Nucleus accumbens (tissue), 56 donors: ENCODE measurements at places on chromosomes 2 and 18.

DNA sequence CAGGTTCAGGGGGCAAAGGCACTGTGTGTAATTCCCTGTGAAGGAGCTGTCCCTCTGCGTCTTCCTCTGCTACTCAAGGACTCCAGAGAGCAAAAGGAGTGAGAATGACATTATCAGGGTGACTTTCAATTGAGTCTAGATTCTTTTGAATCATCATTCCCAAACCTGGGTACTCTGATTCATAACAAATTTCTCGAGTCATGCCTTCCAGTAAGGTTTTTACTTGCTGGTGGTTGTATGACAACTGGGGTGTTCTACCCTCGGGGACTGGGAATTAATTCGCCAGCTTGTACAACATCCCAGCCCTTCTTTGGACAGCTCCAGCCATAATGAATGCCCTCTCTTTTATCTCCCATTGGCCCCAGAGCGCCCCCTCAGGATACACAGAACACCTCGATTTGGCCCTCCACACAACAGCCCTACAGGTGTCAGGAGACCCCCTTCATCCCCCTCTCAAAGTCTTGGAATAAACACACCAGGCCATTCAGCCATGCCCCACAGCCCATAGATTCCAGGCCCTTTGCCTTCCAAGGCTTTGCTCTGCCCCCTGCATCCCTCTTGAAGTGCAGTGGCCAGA lies 254.5 kb downstream of the KLHL29 start:
- no peak for DNase-seq

- no peak for DNase-seq
Observed at GRCh38 chr18:3814816-3815215, 364.8 kb downstream of the TGIF1 start.

GRCh38 chr2:62307469-62308389 lies 111.8 kb downstream of the B3GNT2 start:
- DNase-seq, result no peak

DNA sequence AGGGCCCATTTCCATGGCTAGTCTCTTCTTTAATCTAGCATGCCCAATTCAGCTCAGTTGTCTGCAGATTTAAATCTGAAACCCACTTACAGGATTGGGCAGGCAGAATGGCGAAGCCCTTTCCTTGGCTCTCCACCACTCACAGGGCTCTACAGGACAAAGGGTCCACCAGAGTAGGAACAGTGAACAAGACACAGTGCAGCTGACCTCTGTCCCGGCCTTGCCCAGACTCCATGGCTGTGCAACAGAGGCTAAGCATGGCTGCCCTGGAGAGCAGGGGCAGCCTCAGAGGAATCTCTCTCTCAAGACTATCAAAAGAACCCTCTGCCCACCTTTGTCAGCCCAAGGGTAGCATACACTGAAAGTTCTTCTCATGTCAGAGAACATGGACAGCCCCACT lies 9.7 kb upstream of the ATP6V1B1 start:
- DNase-seq, result no peak

- DNase-seq, result no peak
Observed at GRCh38 chr18:79610461-79611039, 69.1 kb upstream of the CTDP1 start.

- no peak for DNase-seq
Observed at GRCh38 chr18:75472396-75472795, 44.9 kb upstream of the SMIM21 start.

DNA sequence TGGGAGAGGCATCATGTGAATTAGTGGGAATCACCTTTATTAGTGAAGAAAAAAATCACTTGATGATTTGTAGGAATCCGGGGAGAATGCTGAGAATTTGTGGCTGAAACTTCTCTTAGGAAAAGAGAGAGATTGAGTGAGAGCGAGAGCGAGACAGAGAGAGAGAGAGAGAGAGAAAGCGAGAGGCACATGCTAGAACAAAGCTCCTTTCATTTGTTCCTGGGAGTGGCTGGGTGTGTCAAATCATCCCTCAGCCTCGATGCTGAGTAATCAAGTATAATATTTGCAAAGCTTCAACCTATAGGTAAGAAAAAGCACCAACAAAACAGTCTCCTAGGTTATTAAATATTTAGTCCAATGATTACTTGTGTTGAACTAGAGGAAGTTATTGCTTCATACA lies 4.4 kb upstream of the SERPINB5 start:
- DNase-seq, result no peak

DNA sequence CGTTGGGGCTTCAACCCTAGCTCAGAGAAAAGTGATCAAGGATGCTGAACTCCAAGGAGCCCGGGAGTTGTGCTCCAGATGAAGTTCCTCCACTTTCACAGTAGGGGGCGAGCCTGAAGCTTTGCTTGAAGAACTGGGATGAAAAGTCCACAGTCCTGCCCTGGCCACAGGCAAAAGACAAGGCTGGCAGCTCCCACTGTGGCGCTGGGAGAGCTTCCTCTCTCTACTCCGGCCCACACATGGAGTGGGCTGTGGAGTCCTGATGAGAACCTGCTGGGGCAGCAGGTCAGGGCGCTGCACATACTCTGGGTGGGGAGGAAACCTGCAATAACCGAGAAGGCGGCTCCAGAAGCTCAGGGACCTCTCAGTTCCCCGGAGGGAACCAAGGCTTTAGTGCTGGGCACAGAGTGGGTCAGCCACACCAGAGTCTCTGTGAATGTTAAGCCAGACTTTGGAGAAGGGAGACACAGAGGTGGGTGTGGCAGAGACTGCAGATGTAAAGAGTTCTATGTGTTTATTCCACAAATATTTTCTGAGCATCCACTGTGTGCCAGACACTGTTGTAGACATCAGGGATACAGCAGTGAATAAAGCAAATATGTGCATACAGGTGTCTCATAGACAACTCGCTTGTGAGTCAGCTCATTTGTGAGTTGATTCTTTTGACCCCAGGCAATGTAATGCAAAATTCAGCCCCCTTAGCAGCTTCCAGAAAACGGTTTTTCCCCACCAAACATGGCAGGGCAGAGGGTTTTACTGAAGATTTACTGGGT lies 48.0 kb upstream of the MRPL33 start:
- DNase-seq, result peak; percentile 59

GRCh38 chr2:7363906-7364305 lies 446.7 kb downstream of the RNF144A start:
- no peak for DNase-seq

- DNase-seq, result no peak
Observed at GRCh38 chr2:181066333-181066732, 85.9 kb downstream of the UBE2E3 start.

DNA sequence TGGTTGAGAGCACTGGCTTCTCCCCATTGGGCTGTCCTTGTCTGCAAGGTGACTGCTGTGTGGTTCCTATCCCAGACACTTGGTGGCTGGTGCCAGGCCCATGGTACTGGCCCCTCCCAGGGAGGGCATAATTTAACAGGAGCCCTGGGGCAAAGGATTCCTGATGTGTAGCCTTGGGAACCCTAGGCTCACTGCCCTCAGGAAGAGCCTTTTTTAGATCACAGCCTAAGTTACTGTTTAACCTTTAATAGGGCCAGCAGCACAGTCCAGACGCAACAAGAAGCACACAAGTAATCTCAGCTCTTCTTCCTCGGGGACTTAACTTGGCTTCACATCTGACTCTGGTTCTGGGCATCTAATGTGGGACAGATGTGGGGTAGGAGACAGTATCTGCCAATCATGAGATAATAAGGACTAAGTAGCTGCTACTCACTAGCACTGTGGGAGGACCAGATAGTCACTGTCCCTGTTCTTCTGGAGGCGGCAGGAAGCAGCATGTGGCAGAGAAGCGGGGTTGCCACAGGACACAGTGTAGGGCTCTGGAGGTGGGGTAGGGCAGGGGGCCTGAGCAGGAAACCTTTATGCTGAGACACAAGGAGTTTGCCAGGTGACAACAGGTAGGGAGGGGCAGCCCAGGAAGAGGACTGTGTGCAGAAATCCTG lies 136.3 kb downstream of the TMEM17 start:
- no peak for DNase-seq

DNA sequence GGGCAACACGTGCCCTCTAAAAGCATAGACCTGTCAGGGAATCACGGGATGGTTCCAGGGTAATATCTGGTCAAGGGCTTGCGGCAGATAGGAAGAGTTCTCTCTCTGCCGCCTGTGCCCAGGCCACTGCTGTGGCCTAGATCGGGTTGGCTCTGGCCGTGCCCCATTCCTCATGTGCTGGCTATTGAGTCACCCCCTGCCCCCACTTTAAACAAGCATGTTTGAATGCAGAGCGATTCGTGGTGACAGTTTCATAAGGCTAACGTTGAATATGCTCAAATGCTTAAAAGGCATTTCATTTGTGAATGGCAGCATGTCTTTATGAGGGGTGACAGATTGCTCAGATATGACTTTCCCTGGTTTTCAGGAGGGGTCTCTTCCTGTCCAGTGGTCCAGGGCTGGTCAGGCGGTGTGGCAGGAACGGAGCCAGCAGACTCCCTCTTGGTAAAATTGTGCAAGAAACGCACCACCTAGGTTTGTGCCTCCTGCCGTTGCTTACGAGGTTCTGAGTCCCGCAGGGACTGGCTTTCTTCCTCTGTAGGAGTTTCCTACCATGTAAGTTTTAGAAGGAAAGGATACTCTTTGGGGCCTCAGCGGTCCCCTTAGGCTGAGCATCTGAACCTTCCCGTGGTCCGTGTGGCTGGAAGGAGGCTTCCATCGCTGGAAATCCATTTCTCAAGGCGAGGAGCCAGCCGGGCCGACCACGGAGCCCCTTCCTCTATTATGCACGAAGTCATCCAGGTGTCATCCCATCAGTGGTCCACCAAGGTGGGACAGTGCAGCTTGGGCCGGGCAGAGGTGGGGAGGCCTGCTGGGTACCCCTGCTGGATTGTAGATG lies 50.2 kb downstream of the AGAP1 start:
- no peak for DNase-seq

- DNase-seq, result no peak
Observed at GRCh38 chr18:34660572-34660971, 49.5 kb upstream of the DTNA start.

DNA sequence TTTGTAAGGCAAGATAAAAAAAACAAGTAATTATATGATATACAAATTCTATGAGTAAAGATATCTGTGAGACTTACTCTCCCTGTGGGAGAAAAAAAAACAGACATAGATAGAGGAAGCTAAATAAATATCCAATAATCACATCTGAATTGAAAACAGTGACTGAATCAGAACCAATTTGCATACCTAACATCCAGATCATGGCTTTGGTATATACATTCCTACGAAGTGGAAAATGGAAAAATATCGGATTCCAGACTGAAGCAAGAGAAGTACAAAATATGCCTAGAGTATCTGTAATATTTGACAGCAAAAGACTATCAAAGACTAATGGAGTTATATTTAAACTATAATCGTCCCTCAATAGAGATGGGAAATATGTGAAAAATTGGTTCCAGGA lies 1108.1 kb upstream of the CHAC2 start:
- DNase-seq, result no peak

DNA sequence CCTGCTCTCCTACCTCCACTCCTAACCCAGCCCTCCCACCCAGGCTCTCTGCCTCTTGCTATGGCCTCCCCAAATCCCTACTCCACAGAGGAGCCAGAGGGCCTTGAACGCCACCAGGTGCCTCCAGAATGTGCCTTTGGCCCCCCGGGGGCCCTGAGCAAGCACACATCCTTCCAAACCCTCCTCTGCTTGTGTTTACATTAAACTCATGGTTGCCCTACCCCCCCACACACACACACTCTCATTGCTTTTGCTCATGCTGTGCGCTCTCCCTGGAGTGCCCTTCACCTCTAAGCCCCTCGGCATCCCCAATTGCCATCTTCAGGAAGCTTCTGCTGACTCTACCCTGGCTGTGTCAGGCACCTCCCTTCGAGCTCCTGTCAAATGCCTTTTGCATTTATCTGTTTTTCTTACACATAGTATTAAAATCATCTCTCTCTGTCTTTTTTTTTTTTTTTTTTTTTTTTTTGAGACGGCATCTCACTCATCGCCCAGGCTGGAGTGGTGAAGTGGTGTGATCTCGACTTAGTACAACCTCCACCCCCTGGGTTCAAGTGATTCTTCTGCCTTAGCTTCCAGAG lies 16.3 kb upstream of the TET3 start:
- no peak for DNase-seq

DNA sequence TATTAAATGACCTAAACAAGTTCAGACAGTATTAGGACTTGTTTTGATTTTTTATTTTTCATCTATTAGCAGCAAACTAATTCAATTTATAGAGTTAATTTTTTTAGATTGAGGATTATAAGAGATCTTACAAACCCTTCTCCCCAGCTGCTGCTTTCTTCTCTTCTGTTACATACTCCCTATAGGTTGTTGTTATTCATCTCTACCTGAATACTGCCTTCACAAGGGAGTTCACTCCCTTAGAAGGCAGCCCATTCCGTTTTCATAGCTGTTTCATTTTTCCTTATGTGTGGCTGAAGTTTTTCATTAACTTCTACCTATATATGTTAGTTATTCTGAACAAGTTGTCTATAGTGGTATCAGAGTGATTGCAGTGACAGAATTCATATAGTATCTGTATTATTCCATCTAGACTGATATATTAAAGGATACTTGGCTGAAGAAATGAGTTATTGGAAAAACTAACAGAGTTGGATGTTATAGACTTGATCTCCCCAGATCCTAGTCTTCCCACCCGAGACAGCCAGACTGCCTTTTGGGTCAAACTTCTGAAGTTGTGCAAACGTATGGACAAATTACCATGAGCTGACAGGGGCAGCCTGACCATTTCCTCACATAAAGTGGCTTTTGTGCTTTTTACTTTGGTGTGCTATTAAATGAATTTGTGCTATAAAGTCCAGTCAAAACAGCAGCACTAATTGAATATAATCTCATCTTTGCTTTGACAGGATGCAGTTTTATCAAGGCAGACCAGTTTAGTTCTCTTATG lies 8.7 kb downstream of the GLS start:
- no peak for DNase-seq

GRCh38 chr2:27884601-27885000 lies 5.6 kb downstream of the RBKS start:
- no peak for DNase-seq
